ENCODE measurements at places on chromosomes 6 and 20.

DNA sequence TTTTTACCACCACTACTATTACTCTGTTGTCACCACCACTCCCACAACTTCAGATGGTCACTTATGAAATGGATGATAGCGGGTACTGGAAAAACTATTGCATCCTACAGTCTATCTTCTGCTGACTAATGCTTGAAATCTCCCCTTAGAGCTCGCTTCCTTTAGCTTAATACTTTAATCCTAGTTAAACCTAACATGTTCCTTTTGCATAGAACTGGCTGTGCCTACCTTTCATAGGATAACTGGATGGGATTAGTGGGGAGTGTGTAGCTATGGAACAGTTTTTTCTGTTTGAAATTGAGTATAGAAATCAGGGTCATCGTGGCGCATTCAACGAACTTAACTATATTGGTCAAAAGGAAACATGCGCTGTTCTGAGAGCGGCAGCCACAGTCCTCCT, 294.7 kb downstream of the FARS2 start:
- no peak for DNase-seq

GRCh38 chr20:1121429-1121828, 3.0 kb downstream of the PSMF1 start:
- no peak for DNase-seq

DNA sequence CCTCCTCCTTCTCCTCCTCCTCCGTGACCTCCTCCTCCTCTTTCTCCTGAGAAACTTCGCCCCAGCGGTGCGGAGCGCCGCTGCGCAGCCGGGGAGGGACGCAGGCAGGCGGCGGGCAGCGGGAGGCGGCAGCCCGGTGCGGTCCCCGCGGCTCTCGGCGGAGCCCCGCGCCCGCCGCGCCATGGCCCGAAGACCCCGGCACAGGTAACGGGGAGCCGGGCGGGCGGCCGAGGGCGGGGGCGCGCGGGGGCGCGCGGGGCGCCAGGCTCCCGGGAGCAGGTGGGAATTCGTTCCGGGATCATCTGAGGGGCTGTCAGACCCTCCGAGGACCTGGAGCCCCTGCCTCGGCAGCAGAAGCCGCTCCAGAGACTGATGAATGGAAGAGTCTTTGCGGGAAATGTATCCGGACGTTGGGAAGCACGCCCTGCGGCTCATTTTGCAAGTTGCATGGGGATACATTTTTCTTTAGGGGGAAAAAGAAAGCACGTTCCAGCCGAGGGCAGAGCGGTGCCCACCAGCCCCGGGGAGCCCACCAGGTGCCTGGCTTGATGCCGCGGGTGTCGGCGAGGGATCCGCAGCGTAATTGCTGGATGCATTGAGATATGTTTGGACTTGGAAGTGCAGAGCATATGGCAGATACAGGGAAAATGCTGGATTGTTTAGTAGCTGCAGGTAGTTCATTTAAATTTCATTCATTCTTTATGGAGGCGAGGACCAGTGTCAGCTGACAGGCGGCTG, 394 bp downstream of the MYB start:
- DNase-seq = peak; percentile 71

DNA sequence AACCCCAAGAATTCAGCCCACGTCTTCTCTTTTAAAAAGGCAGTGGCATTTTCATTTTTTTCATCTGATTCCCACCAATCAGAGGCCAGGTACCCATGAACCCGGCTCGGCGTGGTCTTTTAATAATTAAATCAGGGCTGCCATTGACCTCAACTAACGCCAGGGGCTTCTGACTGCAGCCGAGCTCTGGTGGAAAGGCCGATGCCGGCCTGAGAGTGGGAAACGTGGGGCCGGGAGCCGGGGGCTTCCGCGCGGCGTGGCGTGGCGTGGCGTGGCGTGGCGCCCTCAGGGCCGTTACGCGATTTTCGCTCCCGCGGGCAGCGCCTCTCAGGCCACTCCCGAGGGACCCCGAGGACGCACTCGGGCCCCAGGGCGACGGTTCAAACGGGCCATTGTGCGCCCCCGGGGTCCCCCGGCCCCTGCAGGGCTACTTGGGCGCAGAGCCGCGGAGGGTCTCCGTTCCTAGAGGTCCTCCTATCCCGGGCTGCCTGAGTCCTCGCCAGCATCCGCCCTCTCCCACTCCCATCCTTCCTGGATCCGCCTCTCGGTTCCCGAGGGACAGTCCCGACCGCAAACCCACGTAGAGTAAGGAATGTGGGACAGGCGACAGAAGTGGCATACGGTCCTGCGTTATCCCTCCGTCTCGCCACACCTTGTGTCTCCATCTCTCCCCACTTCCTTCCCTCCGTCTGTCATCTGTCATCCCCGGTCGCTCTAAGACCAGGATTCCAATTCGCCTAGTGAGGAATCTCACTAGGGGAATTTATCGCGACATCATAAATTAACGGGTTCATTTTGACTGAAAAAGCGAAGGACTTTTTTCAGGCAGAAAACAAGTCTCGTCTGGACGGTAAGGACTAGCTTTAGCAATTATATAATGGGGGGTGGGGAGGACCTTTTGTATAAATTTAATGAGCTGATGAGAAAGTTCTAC, 876 bp upstream of the TBPL1 start:
- peak; percentile 78 for DNase-seq

DNA sequence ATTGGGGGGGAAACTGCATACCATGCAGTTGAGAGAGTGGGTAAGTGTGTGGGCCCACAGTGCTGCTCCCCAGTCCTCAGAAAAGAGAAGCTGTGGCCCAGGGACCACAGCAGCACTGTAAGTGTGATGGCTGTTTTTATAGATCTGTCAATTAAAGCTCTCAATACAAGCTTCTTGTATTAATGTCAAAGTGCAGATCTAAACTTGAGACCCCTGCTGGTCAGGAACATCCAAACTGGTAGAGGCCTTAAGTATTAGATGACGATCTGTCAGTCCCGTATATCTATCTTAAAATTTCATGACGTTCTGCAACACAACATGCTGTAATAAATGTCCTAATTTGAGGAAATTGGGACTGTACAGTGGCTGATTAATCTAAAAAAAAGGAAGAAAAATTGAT, 74.8 kb downstream of the TULP4 start:
- no peak for DNase-seq

- DNase-seq = no peak
Observed at GRCh38 chr6:117079951-117080350, 185.4 kb upstream of the VGLL2 start.

GRCh38 chr6:138882369-138883017, 86.6 kb downstream of the ECT2L start:
- DNase-seq = no peak

- DNase-seq = peak; percentile 93
Observed at GRCh38 chr6:51855310-51856082, 231.9 kb downstream of the PKHD1 start.

GRCh38 chr6:157203312-157203744, 120.0 kb downstream of the TMEM242 start:
- DNase-seq = peak; percentile 91

- DNase-seq = no peak
Observed at GRCh38 chr6:167270499-167271311, 20.4 kb upstream of the UNC93A start.

- DNase-seq = peak; percentile 70
Observed at GRCh38 chr6:81465859-81466258, 286.6 kb downstream of the TENT5A start.

- no peak for DNase-seq
Observed at GRCh38 chr6:157398151-157398550, 17.2 kb downstream of the ZDHHC14 start.

- DNase-seq = no peak
Observed at GRCh38 chr6:13467216-13467600, 20.2 kb downstream of the GFOD1 start.

DNA sequence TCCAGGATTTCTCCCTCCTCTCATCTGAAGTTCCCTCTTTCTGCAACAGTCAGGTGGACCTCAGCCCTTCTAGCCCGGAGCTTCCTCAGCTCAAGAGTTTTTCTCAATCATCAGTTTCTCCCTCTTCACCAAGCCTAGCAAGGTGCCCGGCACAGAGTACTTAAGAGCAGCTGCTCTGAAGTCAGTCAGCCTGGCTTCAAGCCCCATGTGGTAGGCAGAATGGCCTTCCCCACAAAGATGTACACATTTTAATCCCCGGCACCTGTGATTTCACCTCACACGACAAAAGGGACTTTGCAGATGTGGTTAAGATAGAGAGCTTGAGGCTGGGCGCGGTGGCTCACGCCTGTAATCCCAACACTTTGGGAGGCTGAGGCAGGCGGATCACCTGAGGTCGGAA, 15.1 kb upstream of the RBPJL start:
- peak; percentile 37 for DNase-seq

DNA sequence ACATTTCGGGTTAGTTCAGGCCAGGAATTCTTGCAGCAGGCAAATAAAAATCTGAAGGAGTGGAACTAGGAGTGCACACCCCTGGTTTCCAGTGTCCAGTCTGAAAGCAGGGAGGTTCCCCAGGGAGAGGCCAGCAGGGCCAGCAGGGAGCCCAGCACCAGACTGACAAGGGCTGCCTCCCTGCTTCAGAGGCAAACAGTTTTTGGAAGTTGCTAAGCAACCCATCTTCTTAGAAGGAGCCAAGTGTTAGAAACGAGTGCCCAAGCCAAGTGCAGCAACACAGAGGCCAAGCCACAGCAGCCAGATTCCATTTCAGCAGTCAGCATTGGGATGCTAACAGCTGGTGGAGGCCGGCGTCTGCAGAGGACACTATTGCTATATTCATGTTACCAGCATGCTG, 179.1 kb downstream of the SYNDIG1 start:
- DNase-seq = no peak

DNA sequence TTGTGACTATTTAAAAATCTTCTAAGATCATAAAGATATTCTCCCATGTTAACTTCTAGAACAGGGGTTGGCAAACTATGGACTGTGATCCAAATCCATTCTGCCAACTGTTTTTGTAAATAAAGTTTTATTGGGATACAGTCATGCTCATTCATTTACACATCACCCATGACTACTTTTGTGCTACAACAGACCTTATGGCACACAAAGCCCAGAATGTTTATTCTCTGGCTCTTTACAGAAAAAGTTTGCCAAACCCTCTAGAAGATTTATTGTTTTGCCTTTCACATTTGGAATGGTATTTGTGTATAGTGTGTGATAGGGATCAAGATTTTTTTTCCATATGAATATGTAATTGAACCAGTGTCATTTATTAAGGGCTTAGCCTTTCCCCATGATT, 341.7 kb downstream of the CD83 start:
- DNase-seq = no peak

- DNase-seq = peak; percentile 68
Observed at GRCh38 chr6:21893793-21894192, 300.2 kb downstream of the SOX4 start.

GRCh38 chr20:37686762-37687477, 6.9 kb upstream of the CTNNBL1 start:
- DNase-seq = no peak

DNA sequence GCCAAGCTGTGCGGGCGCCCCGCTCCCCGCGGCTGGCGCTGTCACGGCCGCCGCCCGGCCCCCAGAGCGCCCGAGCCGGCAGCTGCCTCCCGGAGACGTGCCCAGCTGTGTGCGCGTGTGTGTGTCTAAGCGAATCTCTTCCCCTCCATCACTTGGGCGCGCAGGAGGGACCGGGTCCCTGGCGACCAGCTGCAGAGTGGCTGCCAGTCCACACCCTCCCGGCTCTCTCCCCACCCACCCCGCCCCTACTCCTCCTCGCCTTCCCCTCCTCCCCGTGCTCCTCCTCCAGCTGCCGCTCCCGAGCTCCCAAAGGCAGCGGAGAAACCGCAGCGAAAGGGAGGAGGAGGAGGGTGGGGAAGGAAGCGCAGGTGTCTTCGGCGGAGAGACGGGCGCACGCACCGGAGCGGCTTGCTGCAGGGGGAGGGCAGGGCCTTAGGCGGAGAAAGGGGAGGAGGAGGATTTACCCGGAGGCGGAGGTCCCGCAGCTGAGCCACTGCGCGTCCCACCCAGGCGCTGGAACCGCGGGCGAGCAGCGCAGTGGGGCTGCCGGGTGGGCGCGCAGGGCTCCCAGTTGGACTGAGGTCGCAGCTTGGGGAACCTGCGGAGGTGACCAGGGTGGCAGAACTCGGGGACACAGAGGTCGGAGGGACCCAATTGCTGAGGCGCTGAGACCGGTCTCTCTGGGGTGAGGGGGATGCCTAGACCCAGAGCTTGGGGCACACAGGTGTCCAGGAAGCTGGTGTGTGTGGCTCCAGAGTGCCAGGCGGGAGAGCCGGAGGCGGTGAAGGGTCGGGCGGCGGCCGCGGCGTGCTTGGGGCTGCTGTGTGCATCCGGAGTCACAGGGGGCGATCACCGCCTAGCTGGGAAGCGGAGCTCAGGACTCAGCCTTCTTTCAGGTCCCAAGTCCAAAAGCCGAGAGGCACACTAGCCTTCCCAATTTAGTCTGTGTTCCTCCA, at the start of gene HS3ST5:
Gene HS3ST5 (minus strand): TSS at position 198 of the 956 bp plus-strand sequence. CDS start 280,178 bp downstream, outside the sequence.
- DNase-seq = peak; percentile 79

DNA sequence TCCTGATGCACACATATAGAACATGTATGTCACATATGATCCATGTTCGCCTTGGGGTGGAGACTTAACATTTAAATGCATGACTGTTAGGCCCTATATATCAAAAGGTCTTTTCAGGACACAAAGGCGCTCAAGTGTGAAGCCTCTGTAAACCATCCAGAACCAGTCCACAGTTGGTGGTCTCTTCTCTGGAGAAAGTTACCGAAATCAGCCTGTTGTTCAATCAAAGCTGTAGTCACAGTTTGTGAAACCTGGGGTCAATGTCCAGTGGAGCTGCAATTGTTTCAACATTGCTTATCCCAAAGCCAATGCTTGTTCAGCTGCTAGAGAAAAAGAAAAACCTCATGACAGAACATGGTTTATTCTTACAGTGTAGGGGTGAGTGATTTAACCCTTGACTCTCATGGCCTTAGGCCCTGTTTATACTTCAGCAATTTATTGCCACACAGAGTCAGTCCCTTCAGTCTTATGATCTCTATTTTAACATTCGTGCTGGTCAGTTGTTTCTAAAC, 193.6 kb upstream of the CST7 start:
- peak; percentile 30 for DNase-seq

- no peak for DNase-seq
Observed at GRCh38 chr20:34927736-34928135, 27.9 kb downstream of the GSS start.

- DNase-seq = no peak
Observed at GRCh38 chr6:137763886-137764285, 103.2 kb upstream of the TNFAIP3 start.

GRCh38 chr6:23457321-23457720, 668.7 kb upstream of the NRSN1 start:
- no peak for DNase-seq

- peak; percentile 32 for DNase-seq
Observed at GRCh38 chr6:143243786-143244185, 183.1 kb downstream of the AIG1 start.

DNA sequence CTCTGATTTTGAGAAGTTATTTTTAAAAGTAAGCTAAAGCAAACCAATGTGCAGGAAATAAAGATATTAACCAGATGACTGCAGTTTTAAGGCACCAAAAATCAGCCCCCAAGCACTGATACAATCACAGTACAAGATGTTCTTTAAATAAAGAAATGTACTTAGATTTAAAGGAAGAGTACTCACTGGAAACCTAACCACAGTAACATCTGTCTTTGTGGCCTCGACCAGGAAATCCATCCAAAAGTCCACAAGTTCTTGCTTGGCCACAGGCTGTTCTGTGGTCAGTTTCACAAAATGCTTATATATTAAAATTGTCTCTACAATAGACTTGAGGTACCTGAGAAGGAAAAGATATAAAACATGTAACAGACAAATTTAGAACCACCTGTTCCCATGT, 105.9 kb upstream of the MAP7 start:
- DNase-seq = no peak

- DNase-seq = no peak
Observed at GRCh38 chr6:6592826-6593475, 4.4 kb downstream of the LY86 start.

Measured in DMS53 (cell line).